NCI-H1417 (cell line): ENCODE measurements at places on chromosomes 7 and 10.

DNA sequence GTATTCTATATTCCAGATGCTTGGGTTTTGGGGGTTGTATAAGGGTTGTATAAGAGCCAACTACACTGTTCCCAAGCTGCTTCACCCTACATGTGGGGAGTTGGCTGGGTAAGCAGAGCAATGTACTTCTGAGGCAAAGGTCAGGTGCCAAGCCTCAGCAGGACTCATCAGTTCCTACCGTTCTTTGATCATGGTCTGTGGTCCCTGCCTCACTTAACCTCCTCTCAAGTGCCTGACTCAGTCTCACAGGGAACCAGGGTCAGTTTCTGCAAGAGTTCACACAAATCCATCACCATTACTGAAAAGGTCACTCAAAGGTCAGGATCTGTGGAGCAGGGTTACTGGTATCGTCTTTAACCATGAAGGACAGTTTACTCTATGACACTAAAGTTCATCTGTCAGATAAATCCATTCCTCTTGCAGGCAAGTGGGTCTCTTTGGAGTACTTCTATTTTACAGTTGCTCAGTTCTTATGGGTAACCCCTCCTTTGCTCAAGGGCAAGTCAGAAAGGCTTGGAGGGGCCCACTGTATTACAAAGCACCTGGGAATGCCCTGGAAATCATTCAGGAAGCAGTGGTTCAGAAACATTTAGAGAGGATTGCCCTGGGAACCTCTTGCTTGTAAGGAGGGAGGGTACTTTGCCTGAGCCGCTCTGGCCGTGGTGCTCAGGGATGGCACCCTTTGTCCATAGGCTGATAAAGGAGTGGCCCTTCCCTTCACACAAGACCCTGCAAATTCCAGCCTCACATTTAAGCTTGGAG lies 184.3 kb upstream of the CDCA7L start:
- no peak for DNase-seq

- DNase-seq = no peak
Observed at GRCh38 chr10:3400348-3400747, 227.8 kb upstream of the PITRM1 start.

DNA sequence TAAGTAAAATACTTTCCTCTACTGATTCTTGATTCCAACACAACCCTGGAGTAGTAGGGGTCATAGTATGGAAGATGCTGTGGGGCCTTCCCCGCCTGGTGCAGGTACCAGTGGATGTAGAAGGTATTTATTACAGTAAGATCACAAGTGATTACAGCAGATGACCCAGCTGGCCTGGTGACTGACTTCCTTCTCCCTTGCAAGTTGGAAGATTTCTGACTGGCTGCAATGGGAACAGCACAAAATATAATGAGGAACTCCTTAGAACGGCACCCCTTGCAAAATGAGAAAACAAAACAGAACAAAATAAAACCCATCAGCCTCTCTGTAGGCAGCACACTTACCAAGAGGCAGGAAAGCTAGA lies 61.7 kb upstream of the TARP start:
- DNase-seq = no peak

DNA sequence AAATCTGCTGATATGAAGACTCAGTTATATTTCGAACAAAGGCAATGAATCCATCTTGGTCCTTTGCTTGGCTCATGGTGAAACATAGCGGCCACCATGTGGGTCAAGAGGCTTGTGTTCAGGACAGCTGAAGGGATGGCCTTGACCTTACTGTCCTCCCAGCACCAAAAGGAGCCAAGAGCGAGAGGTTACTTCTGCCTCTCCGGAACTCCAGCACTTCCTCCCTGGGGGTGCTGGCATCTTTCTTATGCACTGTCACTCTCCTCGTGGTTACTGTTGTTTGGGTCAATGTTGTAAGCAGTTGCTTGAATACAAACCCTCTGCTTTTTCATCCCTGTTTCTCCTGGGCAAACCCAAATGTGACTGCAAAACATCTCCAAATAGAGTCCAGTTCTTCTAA lies 100.6 kb downstream of the RBM20 start:
- no peak for DNase-seq

DNA sequence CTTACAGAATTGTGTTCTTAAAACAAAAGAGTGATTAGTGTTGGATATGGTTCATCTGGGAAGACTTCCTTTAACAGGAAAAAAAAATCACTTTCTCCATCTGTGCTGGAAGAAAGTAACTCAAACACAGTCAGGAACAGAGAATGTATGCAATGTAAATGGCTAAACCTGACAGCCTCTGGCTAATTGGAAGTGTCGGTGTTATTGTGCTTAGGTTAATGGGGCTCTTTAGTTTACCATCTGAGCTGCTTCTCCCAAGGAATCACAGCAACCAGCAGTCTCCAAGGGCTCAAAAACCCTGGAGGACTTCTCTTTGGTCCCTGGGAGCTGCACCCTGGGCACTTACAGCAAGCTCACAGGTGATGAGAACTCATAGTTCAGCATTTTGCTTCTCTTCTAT lies 724.5 kb downstream of the LRMDA start:
- DNase-seq = no peak

DNA sequence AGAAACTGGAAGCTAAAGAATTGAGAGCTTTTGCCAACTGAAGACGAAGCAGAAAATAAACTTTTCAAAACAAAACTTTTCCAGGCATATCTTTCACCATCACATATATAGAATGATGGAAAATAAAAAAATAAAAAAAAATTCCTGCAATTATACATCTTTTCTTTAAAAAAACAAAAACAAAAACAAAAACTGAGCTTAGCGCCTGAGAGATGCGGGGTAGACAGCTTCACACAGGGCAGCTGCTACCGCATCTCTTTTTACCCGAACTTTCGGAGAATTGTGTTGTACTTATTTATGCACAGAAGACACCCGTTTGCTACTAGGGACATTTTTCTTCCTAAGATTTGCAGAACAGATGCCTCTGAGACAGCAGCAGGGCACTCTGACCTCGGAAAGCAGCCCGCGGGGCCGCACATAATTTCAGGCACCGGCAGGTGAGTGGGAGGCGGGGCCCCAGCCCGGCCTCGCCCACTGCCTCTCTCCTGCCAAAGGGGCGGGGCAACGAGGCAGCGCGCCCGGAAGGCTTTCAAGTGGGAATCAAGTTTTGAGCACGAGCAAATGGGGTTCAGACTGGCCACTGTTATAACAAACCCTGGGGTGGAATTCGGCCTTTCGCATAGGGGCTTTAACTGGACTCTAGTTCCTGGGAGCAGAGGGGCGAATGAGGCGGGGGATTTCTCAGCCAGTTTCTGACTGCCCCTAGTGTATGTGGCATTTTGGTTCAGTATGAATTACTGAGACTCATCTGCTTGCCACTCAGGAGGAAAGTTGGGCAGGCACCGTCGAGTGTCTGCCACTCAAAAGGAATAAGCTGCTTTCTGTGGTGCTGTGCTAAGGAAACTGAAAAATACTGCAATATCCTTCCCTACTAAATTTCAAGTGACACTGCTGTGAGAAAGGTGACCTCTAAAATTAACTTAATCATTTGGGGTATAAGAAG lies 18.5 kb upstream of the FAM133B start:
- DNase-seq = peak; percentile 83

DNA sequence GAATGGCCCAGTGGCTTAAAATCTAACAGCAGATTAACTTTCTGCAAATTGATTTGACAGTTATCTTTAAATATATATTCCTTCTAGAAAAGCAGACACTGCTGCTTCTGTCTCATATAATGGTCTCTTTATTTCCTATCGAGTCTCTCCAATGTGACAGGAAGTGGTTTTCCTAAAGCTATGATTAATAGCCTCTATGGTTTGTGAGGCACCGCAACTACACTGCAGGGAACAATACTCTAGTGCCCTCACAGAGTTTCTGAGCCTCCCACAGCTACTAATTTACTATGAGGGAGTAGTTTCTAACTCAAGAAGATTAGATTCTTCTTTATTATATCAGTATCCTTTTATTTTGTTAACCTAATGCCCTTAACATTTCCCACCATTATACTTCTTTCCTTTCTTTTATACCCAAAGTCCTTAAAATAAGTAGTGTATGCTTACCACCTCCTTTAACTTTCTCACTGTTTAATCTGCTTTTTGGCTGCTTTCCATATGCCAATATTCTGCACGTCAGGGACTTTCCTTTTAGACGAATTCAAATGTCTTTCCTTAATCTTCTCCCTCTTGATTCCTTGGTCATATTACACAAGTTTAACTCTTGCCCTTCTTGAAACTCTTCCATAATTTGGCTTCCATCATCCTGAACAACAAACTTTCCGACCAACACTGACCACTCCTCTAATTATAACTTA lies 23.8 kb upstream of the AHR start:
- DNase-seq = no peak
